ENCODE measurements at places on chromosomes 4 and X.

DNA sequence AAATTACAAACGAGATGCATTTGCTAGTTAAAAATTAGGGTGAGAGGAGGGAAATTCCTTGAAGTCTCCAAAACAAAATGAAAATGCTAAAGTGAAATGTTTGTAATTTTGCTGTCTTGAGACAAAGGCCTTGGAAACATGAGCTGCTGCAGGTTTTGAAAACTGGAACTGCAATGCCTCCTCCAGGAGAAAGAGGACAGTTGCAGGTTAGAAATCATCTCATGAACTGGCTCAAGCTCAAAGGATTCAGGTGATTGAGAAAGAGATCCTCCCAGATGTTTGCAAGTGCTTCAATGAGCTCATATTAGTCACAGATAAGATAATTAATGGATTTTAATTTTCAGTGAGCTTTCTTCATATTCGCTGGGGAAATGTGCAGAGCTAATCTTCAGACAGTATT, 32.4 kb downstream of the SMPX start:
- DNase-seq = no peak

- no peak for DNase-seq
Observed at GRCh38 chr4:140856621-140857062, 100.5 kb upstream of the TBC1D9 start.

DNA sequence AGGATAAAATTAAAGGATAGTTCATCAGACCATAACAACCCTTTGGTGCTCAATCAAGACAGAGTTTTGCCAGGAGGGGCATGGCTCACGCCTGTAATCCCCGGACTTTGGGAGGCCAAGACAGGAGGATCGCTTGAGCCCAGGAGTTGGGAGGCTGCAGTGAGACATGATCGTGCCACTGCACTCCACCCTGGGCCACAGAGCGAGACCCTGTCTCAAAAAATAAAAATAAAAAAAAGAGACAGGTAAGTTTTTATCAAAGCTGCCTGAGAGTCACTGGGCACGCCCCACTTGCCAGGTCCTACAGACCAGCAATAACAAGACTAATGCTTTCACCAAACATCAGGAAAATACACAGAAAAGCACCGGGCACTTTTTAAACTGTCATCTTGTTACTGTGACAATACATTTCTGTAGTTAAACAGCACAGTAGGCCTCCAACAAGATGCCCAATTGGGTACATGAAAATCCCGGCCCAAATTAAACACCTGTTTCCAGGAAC, 765 bp downstream of the CFAP97 start:
- peak; percentile 24 for DNase-seq

GRCh38 chrX:12894074-12895030, 12.1 kb upstream of the TLR8 start:
- peak; percentile 61 for DNase-seq

DNA sequence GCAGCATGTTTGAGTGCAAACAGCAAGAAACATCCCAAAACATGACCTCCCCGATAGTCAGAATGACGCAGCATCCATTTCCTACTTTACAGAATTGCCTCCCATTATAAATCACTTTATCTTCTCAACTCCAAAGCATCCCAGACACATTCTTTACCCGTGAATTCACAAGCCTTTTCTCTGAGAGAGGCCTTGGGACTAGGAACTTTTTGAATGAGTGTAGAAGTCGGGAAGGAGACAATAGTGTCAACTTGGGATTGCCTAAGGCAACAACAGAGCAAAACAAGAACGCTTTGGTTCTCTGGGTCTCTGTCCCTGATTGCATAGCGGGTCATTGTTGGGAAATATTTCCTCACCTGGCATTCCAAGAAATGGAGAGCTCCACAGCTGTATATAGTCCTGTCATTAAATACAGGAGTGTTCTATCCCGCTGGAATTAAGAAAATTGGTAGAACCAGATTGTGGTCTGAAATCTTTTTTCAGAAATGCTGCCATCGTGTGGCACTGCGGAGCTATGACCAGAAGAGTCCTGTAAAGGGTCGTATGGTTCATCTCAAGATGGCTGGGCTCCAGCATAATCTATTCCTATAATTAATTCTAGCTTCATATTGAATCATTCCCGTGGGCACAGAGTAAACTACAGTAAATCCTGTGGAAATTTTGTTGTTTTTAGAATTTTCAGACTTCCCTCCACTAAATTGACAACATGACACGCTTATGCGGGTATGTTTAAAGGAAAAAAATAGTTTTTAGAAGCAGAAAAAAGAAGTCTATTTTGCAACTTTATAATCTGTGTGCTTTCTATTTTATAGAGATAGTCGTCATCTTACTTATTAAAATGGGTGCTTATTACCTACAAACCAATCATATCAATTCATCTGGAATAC, 2.0 kb upstream of the SPP1 start:
- DNase-seq = peak; percentile 46

- no peak for DNase-seq
Observed at GRCh38 chr4:39263895-39264294, 81.6 kb downstream of the WDR19 start.

GRCh38 chr4:47271291-47271690, 192.2 kb downstream of the COMMD8 start:
- DNase-seq = no peak

DNA sequence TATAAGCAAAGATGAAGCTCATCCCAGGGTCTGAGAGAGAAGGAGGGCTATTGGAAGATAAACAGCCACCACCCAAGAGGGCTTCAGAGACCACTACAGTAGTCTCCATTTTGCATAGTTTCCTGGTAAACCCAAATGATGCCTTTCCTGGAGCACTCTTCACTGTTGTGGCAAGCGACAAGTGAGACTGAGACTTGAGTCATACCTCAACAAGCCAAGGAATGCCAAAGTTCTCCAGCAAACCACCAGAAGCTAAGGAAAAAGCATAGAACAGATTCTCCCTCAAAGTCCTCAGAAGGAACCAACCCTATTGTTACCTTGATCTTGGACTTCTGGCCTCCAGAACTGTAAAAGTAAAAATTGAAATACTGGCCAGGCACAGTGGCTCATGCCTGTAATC, 65.9 kb downstream of the LARP7 start:
- no peak for DNase-seq

DNA sequence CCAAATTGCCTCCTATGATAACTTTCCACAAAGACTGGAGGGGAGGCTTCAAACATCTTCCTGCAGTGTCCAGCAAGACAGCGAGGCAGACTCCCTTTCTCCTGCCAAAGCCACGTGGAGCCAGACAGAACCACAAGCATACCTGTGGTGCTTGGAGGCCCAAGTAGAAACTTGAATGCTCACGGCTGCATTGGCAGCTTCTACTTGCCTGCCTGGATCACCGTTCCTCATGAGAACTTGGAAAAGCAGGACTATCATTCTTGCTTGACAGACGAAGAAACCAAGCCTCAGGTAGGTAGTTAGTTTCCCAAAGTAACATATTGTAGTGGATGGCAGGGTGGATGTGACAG, 216.3 kb upstream of the SFRP2 start:
- DNase-seq = no peak
